T-helper 1 cell (primary cell): ENCODE measurements at places on chromosomes 3 and 15.

DNA sequence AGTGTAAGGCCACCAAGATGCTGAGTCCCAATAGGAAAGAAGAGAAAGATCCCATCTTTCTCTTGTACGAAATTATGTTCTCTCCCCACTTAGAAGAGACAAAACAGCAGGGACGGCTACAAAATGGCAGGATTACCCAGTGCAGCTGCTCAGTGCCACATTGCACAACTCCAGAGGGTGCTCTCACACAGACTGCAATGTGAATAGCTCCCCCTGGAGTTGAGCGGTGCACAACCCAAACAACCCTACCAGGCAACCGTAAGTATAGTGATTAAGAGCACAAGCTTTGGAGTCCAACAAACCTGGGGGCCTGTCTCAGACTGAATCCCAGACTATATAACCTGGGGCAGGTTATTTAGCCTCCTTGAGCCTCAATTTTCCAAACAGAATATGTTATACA, 3.1 kb upstream of the BHLHE40 start:
- no peak for DNase-seq

DNA sequence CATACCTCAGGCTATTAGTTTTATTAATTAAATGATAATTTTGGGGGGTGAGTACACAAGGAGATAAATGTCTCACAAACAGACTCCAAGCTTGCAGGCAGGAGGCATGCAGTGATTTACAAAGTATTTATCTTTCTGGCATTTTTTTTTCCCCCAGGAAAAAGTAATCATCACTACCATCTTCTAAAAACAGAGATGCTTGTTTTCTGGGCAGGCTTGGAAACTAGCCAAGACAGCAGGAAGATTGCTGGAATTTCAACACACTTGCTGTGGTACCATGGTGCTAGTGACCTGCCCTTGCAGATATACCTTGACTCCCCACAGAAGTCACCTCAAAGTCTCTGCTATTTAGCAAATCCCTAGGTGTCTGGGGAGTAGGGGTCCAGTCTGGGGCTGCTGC, 732.8 kb upstream of the CFAP20DC start:
- DNase-seq = no peak

GRCh38 chr3:13197795-13198194, 124.6 kb upstream of the IQSEC1 start:
- DNase-seq = no peak

DNA sequence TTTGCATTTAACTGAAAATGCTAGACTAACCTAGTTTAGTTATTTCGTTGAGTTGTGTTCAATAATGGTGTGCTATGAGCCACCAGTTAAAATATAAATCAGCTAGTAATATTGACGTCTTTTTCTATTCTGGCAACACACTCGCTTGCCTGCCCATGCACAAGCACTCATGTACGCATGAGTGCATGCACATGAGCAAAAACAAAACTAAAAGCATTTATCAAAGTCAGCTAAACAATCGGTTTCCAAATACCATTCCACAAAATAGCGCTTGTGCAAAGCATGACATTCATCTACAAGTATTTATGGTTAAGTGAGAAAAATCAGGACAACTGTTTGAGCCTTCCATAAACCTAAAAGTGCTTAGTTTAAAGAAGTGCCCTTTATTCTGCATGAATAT, 13.1 kb upstream of the SAMMSON start:
- DNase-seq = no peak

- DNase-seq = no peak
Measured at GRCh38 chr3:107938143-107938542, 152.7 kb downstream of the CD47 start.

GRCh38 chr15:66456211-66456610, 41.4 kb downstream of the SNAPC5 start:
- DNase-seq = no peak

DNA sequence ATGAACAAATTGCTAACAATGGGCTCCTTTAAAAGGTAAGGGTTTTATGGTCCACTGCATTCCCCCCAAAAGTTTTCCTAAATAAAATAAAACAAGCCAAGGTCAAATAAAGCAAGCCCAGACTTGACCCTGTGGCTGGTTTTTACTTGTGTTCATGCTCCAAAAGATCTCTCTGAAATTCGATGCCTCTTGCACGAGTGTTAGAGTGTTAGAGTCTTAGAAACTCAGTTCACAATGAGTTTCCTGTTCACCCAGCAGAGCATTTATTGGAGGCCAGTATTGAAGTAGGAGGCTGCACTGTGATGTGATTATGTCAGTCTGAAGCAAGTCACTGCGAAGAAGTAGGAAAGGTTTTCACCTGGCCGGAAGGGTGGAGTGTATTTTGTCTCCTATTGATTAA, 59.9 kb upstream of the LRTM1 start:
- DNase-seq = no peak

- DNase-seq = no peak
Measured at GRCh38 chr15:67172172-67172571, 82.3 kb downstream of the AAGAB start.

GRCh38 chr15:73303636-73304035, 65.1 kb downstream of the HCN4 start:
- DNase-seq = no peak

GRCh38 chr3:193367868-193368267, 10.7 kb downstream of the ATP13A5 start:
- DNase-seq = no peak

DNA sequence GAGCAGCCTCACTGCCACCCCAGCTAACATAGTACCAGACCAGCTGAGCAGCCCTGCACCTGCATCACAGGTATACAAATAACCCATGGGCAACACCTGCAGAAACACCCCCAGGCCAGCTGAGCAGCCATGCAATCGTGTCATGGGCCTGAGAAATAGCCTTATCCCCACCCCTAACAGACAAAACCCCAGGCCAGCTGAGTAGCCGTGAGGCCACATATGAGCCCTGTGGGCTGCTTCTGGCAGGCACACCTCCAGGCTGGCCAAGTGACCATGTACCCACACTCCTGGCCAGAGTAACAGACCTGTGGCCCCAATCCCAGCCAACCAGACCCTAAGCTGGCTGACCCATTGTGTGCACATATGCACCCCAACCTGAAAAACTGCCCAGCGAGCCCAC, 138.6 kb downstream of the DMXL2 start:
- no peak for DNase-seq

DNA sequence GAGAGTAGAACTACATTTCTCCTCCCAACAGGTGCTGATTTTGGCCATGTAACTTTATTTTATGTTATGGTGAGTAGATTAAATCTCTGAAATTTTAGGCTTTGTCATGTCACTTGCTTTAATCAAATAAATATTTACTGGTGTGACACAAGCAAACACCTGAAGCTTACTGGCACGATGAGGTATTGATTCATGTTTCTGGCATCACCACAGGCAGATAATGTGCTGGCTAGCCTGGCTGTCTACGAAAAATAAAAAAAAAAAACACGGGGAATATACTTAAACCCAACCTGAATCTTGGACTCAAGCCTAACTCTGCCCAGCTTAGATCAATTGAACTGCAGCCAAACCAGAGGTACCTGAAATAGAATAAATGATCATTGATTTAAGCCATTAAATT, 65.6 kb upstream of the CADM2 start:
- no peak for DNase-seq

- no peak for DNase-seq
Measured at GRCh38 chr3:60126511-60127304, 1076.9 kb upstream of the CFAP20DC start.

DNA sequence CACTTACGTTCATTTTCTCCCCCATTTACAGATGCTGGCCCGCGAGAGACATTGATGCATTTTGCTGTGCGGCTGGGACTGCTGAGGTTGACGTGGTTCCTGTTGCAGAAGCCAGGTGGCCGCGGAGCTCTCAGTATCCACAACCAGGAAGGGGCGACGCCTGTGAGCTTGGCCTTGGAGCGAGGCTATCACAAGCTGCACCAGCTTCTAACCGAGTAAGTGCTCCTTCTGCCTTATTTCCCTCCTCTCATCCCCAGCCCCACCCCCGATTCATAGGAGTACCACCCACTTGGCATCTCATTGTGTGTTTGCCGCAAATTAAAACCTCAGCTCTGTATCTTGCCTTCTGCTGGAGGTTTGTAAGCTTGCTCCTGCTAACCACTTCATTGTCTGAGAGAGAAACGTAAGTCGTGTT, 163.3 kb downstream of the AKAP13 start:
- DNase-seq = no peak

GRCh38 chr3:23341147-23341838, 138.2 kb downstream of the UBE2E2 start:
- DNase-seq = no peak

DNA sequence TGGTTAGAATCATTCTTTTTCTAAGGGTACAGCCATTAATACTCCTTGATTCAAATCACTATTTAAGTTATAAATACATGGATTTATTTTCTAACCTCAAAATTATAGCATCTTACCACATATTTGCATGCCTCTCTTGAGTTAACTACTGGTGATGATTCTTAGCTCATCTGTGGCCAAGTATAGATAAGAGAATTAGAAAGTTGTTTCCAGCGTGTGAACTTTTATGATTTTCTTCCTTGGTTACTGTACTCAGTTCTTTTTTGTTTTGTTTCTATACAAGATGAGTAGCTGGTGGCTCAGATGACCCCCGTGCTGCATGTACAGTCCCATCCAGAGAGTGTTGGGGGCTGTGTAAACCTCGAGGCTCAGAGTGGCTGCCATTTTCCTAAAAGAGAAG, 124.6 kb downstream of the IGF1R start:
- DNase-seq = no peak
